ENCODE measurements at places on chromosomes 16 and 17.

- peak; percentile 27 for DNase-seq
Observed at GRCh38 chr17:34305606-34306005, 13.6 kb upstream of the CCL8 start.

DNA sequence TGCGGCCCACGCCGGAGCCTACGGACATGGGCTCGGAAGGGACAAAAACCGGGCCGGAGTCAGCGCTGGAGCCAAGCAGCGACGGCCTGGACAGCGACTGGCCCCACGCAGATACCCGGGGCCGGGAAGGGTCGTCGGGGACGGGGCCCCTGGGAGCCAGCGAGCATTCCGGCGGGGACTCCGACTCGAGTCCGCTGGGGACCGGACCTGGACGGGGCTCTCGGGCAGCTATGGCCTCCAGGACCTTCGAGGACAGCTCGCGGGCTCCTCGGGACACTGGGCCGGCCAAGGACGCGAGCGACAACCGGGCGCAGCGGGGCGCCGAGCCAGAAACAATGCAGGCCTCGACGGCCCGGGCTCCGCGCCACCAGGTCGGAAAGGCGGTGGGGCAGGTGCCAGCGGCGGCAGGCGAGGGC, 1.0 kb downstream of the MYO15B start:
- DNase-seq: no peak

- no peak for DNase-seq
Observed at GRCh38 chr17:77028900-77029299, 111.9 kb upstream of the SEC14L1 start.

- DNase-seq: no peak
Observed at GRCh38 chr17:69918164-69918563, 156.9 kb upstream of the KCNJ16 start.

DNA sequence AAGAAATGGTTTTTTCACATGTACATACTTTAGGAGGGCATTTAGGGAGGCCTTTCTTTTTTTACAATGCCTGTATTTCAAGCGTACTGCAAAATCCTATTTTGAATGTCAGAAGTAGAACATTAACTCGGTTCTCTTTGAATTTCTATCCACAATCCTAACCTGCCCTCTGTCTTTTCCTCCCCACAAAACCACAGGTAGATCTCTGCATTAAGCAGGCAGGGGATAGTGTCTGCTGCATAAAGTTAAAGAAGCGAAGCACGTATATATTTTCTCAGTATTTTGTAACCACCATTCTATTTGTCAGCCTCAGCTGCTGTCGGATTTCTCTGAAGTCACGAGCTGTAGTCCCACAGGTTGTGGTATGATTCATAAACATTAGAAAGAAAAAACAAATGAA, 137.5 kb downstream of the SHISA6 start:
- DNase-seq: no peak

GRCh38 chr17:42431758-42432161, 8.7 kb upstream of the CAVIN1 start:
- DNase-seq: peak; percentile 26

DNA sequence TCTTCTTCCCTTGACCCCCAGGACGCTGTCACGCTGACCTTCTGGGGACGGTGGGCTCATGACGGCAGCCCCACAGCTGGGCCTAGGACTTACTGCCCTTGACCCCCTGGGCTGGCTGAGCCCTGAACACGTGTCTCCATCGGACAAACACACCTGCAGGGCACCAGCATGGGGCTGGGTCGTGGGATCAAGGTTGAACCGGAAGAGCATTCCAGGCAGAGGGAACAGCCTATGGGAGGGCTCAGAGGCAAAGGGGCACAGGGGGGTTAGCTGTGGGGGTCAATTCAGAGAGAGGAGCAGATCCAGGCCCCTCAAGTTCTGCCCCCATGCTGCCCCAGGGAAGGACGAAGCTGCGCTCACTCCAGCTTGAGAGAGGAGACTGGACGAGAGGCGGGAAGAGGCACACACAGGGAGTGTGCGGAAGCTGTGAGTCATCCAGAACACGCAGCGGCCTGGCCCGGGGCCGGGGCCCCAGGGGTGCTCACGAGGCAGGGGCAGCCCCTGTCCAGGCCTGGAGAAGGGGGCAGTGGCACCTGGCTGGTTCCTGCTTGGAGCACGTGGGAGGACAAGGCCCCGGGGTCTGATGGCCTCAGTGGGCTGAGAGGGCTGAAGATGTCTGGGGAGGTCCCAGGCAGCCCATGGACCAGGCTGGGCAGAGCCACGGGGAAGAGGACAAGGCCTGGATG, 9.9 kb downstream of the SSTR5 start:
- no peak for DNase-seq

GRCh38 chr17:34406226-34406625, 43.2 kb upstream of the CCL1 start:
- no peak for DNase-seq

DNA sequence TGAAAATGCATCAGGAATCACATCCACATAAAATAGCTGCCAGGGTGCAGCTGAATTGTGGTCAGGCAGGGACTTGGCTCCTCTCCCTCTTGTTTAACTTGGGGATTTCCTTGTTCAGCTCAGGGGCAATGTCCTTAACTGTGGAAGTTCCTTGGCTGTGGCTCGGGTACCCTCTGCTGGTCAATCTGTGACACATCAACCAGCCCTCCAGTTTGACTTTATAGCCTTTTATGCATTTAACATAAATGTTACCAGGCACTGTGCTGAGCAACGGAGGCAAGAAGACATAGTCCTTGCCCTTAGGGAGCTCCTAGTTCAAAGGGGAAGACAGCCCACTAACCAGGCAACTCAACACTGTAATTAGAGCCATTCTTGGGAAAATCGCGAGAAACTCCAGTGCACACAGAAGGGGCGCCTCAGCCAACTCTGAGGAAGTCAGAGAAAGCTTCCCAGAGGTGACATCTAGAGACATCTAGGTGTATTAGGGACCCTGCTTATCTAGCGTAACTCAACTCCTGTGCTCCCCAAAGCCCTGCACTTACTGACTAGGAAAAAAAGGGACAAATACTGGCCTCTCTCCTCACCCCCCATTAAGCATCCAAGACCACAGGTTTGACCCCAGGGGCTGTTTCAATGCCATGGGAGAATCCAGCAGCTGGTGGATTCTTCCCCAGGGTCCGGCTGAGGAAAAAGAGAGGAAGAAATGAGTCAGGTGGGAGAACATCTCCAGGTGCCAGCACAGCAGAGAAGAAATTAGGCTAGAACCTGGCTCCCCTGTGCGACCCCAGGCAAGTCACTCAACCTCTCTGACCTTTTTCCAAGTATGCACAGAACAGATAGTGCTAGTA, 17.3 kb upstream of the EEF2K start:
- peak; percentile 88 for DNase-seq

- DNase-seq: no peak
Observed at GRCh38 chr17:36993227-36993626, 44.5 kb downstream of the AATF start.

GRCh38 chr17:2383628-2384167, 17.2 kb downstream of the MNT start:
- DNase-seq: no peak

GRCh38 chr17:13749166-13749890, 147.6 kb upstream of the HS3ST3A1 start:
- DNase-seq: peak; percentile 64

GRCh38 chr17:37465069-37465616, 24.5 kb upstream of the DUSP14 start:
- DNase-seq: peak; percentile 30

DNA sequence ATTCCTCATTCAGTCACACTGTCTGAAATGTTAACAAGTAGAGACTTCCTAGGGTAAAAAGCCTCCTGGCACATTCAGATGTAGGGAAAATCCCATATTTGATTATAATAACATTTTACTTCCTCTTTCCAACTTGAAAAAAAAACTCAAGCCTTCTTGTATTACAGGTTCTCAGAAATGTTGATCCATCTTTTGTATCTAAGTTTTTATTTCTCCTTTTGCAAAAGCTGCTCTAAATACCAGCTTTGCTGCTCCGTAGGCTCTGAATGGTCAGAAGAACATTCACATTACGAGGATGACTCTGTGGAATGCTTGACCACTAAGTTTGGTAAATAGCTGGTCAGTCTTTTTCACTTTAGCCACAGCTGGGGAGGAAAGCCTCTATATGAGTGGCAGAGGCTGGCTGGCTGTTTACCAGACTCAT, 13.2 kb upstream of the HEATR6 start:
- peak; percentile 84 for DNase-seq

DNA sequence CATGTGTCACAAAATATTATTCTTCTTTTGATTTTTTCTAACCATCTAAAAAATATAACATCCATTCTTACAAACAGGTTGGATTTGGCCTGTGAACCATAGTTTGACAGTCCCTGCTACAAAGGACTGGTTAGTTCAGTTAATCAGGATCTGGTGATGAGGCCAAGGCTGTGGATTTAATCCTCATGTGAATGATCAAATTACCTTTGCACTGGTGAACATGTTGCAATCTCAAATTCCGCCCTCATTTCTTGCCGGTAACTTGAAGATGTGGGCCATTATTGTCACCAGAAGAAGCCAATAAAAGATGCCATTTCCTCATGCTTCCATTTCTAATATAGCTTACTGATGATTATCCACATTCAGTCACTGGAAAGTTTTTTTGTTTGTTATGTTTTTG, 35.3 kb upstream of the YPEL2 start:
- DNase-seq: peak; percentile 56

DNA sequence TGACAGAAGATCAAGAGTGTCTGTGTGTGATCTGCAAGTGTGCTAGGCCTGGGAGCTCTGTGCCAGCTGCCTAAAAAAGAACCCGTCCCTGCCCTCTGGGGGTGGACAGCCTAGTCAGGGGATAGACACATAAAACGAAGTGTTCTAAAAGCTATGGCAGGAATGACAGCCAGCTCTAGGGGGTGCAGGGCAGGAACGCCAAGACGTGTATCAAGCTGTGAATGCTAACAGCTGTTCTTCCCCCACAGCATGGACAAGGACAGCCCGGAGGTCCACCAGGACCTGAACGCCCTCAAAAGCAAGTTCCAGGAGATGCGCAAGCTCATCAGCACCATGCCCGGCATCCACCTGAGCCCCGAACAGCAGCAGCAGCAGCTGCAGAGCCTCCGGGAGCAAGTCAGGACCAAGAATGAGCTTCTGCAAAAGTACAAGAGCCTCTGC, 5.1 kb downstream of the RASD1 start:
- DNase-seq: no peak

- peak; percentile 36 for DNase-seq
Observed at GRCh38 chr16:30368122-30368791, 2.0 kb downstream of the TBC1D10B start.

DNA sequence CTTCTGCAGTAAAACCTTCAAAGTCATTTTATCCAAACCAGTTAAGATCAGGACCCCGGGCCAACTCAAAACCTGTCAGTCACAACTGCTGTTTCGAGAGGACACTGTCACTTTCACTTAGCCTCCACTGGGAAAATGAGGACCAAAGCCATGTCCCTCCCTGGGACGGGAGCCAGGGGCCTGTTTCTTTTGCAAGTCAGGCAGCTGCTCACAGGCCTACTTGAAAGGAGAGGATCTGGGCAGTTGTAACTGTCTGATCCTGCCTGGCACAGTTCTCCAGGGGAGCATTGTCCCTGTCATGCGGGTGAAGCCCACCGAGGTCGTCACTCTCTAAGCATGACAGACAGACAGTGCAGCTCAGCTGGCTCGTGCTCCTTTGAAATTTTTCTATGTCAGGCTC, 276.2 kb downstream of the NPIPA8 start:
- no peak for DNase-seq

GRCh38 chr17:78912082-78912481, 9.1 kb upstream of the CEP295NL start:
- DNase-seq: no peak

GRCh38 chr17:79777894-79778503, at the start of gene CBX2:
Gene CBX2, plus strand, starts transcription at chr17:79778148. Its CDS starts 88 bp downstream, at chr17:79778236.
- DNase-seq: peak; percentile 55

DNA sequence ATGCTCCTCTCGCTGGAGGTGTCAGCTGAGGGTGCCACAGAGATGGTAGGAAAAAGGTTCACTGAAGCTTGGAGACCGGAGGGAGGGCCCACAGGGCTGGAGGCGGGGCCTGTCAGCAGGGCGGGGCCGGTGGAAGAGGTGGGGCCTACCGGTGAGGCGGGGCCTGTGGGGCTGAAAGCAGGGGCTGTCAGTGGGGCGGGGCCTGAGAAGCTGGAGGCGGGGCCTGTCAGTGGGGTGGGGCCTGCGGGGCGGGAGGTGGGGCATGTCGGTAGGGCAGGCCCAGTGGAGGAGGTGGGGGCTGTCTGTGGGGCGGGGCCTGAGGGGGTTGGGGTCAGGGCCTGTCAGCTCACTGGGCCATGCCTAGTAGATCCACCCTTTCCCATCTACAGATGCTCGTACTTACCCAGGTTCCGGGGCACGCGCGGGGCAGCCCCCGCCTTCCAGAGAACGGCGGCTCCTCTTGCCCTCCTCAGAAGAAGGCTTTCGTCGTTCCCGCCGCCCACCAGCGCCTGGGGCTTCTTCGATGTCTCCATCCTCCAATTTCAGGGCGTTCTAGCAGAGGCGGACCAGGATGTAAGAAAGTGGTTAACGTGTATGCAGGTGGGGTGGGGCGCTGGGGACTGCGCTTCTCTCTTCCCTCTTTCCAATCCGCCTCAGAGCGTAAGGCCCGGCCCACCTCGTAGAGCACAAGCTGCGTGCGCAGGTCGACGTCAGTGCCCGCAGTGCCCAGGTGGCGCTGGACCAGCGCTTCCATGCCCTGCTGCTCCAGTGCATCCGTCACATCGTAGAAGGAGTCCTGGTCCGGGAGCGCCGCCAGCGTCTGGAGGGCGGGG, 9.8 kb downstream of the TMEM208 start:
- DNase-seq: peak; percentile 49

- no peak for DNase-seq
Observed at GRCh38 chr17:7992516-7992915, 9.9 kb upstream of the GUCY2D start.

GRCh38 chr17:4522661-4523060, 24.0 kb downstream of the SPNS2 start:
- DNase-seq: no peak

GRCh38 chr16:66701026-66701425, 4.5 kb upstream of the CMTM4 start:
- peak; percentile 41 for DNase-seq

DNA sequence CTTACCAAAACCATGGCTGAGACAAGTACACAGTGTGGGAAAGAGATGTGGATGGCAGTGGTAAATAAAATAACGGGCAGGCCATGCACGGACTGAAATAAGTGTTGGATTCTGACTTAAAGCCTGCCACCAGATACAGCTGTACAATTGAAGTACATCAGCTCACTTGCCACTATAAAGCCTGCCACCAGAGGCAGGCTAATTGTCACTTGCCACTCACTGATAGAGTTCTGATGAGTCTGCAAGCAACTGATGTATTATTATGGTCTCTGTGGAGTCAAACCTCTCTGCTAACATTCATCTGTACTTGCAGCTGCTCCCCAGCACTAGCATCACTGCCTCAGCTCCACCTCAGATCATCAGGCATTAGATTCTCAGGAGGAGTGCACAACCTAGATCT, 93.0 kb downstream of the CYTH1 start:
- DNase-seq: no peak

DNA sequence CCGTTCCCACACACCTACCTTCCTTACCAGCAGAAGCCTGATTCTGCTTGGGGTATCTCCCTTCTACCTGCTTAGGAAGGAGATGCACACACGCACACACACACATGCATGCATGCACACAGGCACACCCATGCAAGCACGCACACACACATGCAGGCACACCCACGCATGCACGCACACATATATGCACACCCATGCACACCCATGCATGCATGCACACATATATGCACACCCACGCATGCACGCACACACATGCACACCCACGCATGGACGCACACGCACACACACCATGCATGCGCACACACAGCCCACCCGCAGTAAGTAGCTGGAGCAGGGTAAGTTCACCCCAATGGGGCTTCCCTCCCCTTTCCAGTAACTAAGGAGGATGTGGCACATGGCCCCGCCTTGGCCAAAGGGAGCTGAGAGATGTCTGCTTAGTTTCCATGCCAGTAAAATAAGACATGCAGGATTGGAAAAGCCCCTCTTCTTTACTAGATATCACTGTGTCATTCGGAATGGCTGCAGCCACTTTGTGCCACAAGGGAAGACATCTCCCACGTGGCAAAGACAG, 33.7 kb downstream of the ADCY9 start:
- DNase-seq: no peak

Data from fibroblast of gingiva (primary cell).